ENCODE measurements at places on chromosomes 12 and 14.

DNA sequence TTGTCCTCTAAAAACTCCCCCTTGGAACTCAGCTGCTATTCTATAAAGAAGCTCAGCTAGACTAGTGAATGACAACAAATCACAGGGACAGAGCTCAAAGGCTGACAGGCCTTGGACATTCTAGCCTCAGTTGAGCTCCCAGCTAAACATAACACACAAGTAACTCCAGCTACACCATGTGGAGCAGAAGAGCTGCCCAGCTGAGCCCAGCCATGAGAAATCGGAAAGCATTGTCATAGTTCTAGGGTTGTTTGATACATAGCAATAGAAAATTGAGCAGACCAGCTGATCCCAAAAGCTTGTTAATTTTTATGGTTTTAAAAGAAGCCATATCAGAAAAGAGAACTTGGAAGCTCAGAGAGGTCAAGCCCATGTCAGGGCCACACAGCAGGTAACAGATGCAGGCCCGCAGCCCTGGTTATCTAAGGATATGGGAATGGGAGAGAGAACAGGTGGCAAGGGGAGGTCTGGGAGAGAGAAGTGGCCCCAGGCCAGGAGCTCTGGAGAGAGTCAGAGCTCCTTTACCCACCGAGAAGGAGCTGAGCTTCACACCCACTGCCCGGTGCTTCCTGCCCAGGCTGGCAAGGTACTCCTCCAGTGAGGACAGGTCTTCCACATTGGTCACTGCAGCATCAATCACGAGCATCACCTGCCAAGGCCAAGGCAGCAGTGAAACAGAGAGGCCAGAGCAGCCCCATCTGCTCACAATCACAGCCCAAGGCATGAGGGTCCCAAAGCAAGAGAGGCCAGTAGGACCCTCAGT is 2.9 kb downstream of the NGB start:
- DNase-seq = no peak

DNA sequence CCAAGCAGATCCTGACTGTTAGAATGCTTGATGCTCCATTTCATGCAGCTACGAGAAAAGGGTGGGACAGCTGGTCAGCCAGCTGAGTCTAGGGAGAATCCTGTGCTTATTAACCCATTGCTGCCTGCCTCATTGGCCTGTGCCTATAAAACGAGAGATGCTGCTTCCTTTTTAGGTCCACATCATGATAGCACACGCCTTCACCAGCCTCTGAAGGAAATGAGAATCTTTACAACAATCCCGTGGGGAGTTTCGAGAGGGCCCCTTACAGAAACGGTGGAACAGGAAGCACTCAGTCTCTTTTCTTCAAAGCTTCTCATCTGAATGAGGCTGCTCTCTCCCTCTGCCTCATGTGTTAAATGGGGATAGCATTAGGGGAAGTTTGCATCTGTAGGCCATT is 147.3 kb upstream of the RFLNA start:
- no peak for DNase-seq

GRCh38 chr14:72606879-72607278 is 287.0 kb downstream of the DPF3 start:
- DNase-seq = peak; percentile 16

GRCh38 chr14:104979758-104980610 is 1.8 kb upstream of the AHNAK2 start:
- DNase-seq = peak; percentile 31

Data from EH (cell line).